ENCODE measurements at places on chromosomes 7 and 10. TPM values are rescaled to one million over a fixed set of nuclear protein-coding genes. Genes with fewer than 3 reads are reported as not detected.

MKLN1 gene
- polyA plus RNA-seq = 21.8 TPM

WEE2 gene
- not detected for polyA plus RNA-seq

GALNT17 gene
- polyA plus RNA-seq = not detected

ADAMTS14 gene
- 0.06 TPM for polyA plus RNA-seq

GRCh38 chr10:76309070-76309469 is 877.6 kb downstream of the LRMDA start:
- DNase-seq = no peak
- no peaks in the 10 kb centered on the region for H3K36me3 ChIP-seq
- no peak overlapping the region for H3K27ac ChIP-seq
- H3K4me1 ChIP-seq = no peaks in the 10 kb centered on the region

- no peak for DNase-seq
- H3K4me3 ChIP-seq = no peak overlapping the region
- no peaks in the 10 kb centered on the region for H3K27me3 ChIP-seq
- no peak overlapping the region for H3K27ac ChIP-seq
- H3K36me3 ChIP-seq = no peaks in the 10 kb centered on the region
- H3K4me1 ChIP-seq = no peaks in the 10 kb centered on the region
These were observed 41.6 kb upstream of the MET start for GRCh38 chr7:116630357-116630756.

DNA sequence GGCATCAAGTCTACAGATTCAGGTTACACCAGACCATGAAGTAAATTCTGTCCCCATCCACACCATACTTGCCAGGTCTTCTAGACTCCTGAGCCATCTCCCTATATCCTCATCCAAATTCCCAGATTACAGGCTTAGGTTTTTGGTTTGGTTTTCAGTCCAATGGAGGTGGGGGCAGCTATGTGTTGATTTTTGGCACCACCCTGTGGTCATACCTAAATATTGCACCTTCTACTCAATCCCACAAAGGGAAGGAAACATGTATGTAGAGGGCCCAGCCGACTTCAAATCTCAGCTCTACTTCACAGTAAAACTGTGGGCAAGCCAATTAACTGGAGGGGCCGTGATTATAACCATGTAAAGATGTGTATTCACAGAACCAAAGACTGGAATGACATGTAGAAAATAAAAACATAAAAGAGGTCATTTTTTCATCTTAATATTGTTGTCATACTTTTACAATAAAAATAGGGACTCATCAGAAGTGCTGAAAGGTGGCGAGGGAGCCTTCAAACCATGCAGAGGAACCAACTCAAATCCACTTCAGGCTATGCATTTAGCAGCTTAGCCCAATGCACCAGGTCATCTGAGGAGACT is 19.8 kb downstream of the ERCC6 start:
- no peaks in the 10 kb centered on the region for H3K27me3 ChIP-seq
- no peak overlapping the region for H3K27ac ChIP-seq
- no peaks in the 10 kb centered on the region for H3K4me1 ChIP-seq
- no peak overlapping the region for H3K4me3 ChIP-seq
- H3K36me3 ChIP-seq = peaks cover 15% of the 10 kb centered on the region

DNA sequence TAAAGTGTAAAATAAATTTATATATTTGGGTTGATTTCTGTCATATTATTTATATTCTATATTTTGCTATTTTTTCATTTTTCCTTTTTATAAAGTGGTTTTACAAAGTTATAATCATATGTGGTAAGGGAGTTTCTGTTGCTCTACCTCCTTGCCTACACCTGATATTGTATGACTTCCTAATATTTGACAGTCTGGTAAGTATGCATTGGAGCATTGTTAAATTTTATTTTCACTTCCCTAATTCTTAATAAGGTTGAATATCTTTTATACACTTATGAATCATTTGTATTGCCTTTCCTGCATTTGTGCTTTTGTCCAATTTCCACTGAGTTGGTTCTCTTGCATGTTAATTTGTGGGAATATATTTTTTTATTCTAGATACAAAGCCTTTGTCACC is 492.4 kb downstream of the GRID1 start:
- H3K27ac ChIP-seq = no peak overlapping the region
- H3K4me3 ChIP-seq = no peak overlapping the region
- no peak for DNase-seq
- no peaks in the 10 kb centered on the region for H3K36me3 ChIP-seq
- no peaks in the 10 kb centered on the region for H3K27me3 ChIP-seq
- no peaks in the 10 kb centered on the region for H3K4me1 ChIP-seq

DNA sequence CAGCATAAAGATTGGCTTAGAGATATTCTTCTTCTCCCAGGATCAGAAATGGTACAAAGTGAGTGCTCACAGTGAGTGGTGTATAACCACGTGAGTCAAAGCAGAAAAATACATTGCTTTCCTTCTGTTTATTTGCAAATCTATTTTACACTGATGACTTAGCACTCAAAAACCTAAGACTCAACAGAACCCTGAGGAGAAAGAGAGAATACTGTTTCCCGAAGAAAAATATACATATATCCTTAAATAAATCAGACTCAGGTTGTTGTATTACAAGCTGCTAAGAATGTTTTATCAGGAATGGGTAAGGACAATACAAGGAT is 48.7 kb downstream of the ODAD2 start:
- H3K4me3 ChIP-seq = no peak overlapping the region
- no peaks in the 10 kb centered on the region for H3K36me3 ChIP-seq
- H3K27me3 ChIP-seq = no peaks in the 10 kb centered on the region
- H3K4me1 ChIP-seq = no peaks in the 10 kb centered on the region
- no peak for DNase-seq

GRCh38 chr10:67107670-67108069 is 181.8 kb downstream of the LRRTM3 start:
- no peak overlapping the region for H3K4me3 ChIP-seq
- DNase-seq = no peak
- H3K4me1 ChIP-seq = no peaks in the 10 kb centered on the region
- H3K36me3 ChIP-seq = no peaks in the 10 kb centered on the region
- no peaks in the 10 kb centered on the region for H3K27me3 ChIP-seq

DNA sequence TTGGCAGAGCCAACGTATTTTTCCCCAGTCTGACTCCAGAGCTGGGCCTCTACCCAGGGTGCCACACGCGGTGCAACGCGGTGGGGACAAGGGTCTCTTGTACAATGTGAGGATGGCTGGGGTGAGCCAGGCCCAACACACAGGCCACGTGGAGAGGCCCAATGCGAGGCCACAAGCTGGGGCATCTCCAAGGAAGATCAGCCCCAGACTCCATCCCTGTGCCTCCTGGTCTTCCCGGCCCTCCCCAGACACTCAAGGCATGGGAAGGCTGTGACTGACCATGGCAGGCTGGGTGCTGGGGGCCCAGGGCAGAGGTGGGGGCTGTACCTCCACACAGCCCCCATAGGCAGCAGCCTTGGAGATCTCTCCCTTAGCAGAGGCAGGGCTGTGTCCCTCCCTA is 135.3 kb upstream of the FAM20C start:
- no peak overlapping the region for H3K4me3 ChIP-seq
- no peaks in the 10 kb centered on the region for H3K36me3 ChIP-seq
- no peak overlapping the region for H3K27ac ChIP-seq
- H3K27me3 ChIP-seq = no peaks in the 10 kb centered on the region
- H3K4me1 ChIP-seq = no peaks in the 10 kb centered on the region

DNA sequence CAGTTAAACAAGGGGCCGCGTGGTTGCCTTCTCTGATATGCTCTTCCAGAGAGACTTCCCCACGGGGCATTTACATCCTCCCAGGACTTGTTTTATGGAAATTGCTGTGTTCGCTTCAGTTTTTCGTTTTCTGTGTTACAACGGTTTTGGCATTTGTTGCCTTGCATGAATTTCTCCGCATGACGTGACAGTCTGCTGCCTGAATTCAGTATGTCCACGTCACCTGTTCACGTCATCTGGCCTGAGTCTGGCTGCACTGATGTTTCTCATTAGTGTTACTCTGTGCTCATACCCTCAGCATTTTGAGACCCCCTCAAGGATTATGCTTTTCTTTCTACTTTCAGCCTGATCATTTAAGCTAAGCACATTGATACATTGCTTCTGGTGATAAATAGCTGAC is 49.1 kb upstream of the INSYN2A start:
- no peak overlapping the region for H3K27ac ChIP-seq
- DNase-seq = no peak
- H3K4me3 ChIP-seq = no peak overlapping the region
- no peaks in the 10 kb centered on the region for H3K4me1 ChIP-seq

DNA sequence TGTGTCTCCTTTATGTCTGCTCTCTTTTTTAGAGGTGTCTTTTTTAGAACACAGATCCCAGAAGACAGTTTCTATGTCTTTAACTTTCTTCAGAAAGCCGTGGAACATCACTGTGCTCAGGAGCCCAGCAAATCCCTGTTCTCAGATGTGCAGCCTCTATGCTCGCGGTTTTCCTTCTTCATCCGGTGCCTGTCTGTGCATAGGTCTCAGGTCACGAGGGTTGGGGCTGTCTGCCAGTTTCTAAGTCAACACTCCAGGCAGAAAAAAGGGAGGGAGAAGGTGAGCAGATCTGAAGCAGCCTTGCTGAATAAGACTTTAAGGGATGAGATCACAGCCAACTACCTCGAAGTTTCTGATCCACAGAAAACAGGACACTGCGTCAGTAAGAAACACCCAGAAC is 68.5 kb downstream of the CRTAC1 start:
- H3K27ac ChIP-seq = no peak overlapping the region
- H3K4me1 ChIP-seq = no peaks in the 10 kb centered on the region
- H3K4me3 ChIP-seq = no peak overlapping the region
